ENCODE measurements at places on chromosomes 11 and 22.

DNA sequence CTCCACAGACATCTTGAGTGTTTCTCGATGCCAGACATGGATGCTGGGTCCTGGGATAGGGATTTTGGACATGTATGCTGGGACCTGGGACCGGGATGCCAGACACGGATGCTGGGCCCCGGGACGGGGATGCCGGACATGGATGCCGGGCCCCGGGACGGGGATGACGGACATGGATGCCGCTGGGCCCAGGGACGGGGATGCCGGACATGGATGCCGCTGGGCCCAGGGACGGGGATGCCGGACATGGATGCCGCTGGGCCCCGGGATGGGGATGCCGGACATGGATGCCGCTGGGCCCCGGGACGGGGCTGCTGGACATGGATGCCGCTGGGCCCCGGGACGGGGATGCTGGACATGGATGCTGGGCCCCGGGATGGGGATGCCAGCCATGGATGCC is 97.1 kb upstream of the NNMT start:
- DNase-seq: no peak

DNA sequence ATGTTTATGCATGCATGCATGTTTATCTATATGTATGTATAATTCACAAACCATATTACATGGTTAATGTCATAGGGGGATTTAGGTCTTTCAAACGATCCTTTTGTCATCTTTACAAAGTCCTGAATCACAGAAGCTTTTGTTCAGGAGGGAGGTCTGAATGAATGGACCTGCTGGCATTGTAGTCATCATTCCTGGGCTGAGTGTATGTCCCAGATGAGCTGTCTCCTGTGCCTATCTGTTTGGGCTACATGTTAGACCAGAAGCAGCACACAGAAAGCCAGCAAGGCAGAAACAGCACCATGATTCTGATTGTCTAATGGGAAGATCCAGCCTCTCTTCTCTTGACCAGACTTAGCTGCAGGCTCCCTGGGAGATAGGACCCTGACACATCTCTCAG is 69.5 kb downstream of the ADM start:
- no peak for DNase-seq

DNA sequence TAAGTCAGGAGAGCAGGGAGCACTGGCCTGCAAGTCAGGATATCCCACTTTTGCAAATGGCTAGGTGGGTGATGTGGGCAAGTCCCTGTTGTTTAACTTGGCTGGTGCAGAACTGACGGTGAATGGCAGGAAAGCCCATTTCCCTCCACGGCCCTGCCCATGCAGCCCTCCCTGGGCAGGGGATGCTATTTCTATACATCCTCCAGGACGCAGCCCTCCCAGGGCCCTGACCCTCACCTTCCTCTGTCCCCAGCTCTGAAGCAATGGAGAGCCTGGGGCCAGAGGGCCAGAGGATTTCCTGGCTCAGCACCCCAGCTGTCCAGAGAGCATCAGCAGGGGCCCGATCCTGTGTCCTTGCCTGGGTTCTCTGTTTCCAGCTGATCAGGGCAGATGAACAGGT is 91.3 kb downstream of the TSPAN18 start:
- DNase-seq: no peak

DNA sequence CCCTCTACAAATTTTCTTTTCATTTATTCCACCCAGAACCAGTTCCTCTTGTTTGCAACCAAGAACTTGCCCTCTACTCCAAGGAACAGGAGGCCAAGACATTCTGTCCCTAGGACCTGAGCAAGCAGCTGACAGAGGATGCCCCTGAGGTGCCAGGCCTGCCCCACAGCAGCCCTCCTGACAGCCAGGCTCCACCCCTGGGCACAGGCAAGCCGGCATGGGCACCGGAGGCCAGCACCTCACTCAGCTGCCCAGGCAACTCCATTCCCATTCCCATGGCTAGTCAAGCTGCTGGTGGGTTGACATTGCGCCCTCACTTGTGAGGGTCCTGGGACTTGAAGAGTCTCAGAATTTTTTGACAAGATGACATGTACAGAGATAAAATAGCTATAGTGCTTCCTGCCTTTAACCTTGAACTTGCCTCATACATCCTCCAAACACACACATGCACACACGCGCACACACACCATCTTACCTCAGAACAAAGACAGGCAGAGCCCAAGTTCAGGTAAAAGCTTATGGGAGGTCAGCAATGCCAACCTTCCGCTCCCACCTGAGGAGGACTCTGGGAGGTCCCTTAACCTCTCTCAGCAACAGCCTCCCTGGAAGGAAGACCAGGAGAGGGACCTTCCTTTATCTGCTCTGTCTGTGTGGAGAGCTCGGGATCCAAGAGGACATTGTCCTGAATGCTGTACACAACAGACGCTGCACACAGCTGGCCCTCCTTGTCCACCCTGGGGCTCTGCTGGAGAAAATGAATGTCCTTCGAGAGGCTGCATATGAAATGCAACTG is 620.9 kb upstream of the CADM1 start:
- DNase-seq: no peak

GRCh38 chr11:61153593-61154095 is 7.6 kb downstream of the VPS37C start:
- DNase-seq: no peak

GRCh38 chr11:95702526-95702925 is 87.1 kb downstream of the FAM76B start:
- peak; percentile 81 for DNase-seq

DNA sequence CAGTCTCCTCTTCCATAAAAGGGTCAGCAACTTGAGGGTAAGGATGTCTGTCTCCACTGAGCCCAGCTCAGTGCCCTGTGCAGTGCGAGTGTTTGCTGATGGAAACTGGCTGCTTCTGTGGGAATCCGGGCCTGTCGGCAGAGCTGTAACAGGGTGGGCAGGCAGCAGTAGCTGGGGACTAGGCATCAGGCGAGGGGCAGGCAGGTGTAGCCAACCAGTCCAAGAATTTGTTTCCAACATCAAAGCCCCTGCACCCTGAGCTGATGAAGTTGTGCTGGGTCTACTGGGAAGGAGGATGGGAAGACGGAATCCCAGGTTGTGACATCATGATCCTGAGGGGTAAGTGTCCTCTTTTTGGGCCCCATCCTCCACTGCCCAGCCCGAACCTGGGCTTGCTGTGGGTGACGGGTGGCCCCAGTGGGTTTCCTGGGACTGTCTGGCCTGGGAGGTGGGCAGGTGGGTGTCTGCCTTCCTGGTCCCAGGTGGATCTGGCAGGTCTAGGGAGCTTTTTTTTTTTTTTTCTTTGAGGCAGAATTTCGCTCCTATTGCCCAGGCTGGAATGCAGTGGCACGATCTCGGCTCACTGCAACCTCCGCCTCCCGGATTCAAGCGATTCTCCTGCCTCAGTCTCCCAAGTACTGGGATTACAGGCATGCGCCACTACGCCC is 11.0 kb downstream of the SLC29A2 start:
- DNase-seq: no peak
